Mesothelial cell of epicardium (in vitro differentiated cells): ENCODE measurements at places on chromosomes 1 and 21.

DNA sequence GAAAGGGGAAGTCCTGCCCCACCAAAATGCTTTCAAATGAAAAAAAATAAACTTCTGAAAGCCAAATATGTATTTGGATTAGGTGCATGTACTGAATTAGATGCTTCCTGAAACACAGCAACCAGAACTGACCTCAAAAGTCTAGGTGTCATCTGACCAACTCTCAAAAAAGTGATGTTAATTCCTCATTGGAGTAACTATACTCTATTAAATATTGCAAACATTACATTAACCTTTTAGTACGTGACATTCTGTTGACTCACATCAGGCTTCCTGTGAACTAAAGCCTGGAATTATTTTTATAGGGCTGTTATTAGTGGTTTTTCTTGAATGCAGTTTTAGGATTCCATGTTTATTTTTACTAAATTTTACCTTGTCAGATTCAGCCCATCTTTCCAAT lies 73.5 kb downstream of the ASTN1 start:
- no peak for DNase-seq

GRCh38 chr21:29184037-29184436 lies 53.6 kb downstream of the MAP3K7CL start:
- DNase-seq = no peak

GRCh38 chr1:36725151-36725550 lies 242.4 kb upstream of the CSF3R start:
- no peak for DNase-seq

- no peak for DNase-seq
Observed at GRCh38 chr1:60244906-60245305, 171.3 kb upstream of the C1orf87 start.

- no peak for DNase-seq
Observed at GRCh38 chr1:99577313-99577712, 68.6 kb upstream of the PALMD start.

- no peak for DNase-seq
Observed at GRCh38 chr1:57202241-57202640, 221.6 kb downstream of the DAB1 start.
